Stimulated activated CD4-positive, alpha-beta T cell treated with anti-CD3 and anti-CD28 coated beads, Interleukin-15, amount 100 ng/mL, for 24 hours (primary cell): ENCODE measurements at places on chromosomes 11 and 22.

DNA sequence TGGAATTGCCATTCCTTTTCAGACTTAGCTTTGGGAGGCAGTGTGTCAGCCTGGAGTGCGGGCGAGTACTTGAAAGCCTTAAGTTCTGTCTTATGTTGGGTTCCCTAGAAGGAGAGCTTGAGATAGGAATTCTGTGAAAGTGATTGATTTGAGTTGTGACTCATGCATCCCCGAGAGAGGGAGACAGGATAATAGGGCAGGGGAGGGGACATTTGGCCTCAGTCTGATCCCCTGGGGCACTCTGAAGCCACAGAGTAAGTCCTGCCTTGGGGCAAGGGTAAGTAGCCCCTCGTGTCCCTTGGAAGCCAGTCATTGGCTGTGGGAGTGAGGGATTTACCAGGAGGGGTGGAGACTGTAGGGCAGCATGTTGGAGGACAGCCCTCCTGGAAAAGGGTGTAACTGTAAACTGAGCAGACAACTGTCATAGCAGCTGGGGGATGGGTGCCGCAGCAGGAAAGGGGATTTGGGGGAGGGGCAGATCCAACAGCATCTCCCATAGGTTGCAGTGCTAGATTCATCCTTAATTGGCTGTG, 44.0 kb downstream of the KIAA1671 start:
- no peak for DNase-seq

DNA sequence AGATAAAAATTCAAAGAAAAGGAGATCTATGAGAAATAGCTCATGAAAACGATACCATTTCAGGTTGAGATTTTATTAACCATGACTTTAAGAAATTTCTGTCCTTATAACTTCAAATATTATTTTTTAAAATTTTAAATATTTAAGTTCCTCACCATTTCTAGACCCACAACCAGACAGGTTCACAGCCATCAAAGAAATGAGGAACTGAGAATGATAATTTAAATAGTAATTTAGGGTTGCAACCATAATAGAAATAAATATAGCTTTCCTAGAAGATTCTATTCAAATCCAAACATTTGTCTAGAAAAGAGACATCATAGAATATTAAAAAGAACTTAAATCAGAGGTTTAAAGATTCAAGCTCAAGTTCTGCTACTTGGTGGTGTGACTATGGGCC, 5.9 kb upstream of the VWA5A start:
- no peak for DNase-seq

DNA sequence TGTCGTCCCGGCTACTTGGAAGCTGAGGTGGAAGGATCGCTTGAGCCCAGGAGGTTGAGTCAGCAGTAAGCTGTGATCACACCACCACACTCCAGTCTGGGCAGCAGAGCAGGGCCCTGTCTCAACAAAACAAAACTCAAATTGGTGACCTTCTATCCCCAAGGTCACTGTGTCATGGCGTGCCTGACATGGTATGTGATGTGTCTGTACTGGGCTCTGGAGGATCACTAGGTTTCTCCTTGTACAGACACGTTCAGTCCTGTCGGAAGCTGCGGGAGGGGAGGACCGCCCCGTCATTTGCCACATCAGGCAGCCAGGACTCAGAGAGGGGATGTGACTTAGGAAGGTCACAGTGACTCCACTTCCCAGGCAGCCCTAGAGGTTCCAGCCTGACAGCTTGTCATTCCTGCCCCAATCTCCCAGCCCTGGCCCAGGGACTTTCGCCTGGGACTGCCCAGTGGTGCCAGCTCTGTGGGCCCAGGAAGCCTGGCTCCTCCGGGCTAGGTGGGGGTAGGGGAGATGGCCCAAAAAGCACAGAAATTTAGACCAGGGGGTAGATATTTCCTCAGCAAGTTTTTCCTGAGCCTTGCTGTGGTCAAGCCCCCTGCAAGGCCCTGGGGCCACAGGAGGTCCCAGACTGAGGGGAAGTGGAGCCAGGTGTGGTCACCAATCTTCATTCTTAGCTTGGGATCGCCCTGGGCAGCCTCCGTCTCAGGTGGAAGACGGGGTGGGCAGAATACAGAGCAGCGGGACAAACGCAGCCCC, 53.2 kb downstream of the TRIOBP start:
- DNase-seq, result no peak

DNA sequence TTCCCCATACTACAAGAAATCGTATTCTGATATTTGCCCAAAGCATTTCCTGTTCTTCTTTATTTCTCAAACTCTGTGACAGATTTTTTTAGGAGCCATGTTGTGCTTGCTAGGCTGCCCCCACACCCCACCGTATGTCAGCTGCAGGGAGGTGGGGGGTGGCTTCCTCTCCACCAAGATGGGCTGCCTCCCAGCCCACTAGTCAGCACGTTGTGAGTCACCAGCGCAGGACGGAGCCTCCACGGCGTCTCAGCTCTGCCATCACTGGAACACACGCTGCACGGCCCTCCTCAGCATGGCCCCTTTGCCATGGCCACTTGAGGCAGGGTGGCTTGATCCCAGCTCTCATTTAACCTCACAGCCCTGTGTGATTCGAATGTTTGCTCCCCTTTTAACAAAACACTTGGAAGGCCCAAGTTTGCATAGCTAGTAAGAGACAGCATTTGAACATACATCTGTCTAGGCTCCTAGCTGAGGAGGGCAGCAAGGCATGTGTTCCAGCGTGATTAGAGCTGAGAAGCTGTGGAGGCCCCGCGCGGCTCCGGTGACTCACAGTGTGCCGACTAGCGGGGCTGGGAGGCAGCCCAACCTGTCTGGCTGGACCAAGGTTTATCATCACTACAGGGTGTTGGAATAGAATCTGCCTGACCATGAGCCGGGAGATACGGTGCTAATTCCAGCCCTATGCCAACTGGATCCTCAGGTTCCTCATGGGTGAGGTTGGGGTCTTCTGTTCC, 180.7 kb upstream of the NCAM1 start:
- DNase-seq, result no peak

DNA sequence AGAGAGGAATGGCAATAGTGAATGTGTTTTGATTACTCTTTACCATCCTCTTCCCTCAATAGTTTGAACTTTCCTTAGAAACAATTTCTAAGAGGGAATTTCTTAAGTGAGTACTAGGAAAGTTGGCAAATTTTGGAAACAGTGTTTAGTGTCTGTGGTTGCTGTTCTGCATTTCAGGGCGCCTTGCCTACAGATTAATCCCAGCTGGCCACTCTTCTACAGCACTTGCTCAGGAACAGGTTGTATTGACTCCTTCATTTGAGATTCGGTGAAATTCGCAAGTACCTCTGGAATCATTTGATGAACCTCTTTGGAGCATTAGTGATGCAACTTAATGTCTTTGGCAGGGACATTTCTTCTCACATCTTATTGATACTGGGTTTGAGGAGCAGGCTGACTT, 28.3 kb downstream of the JAM3 start:
- DNase-seq, result no peak

DNA sequence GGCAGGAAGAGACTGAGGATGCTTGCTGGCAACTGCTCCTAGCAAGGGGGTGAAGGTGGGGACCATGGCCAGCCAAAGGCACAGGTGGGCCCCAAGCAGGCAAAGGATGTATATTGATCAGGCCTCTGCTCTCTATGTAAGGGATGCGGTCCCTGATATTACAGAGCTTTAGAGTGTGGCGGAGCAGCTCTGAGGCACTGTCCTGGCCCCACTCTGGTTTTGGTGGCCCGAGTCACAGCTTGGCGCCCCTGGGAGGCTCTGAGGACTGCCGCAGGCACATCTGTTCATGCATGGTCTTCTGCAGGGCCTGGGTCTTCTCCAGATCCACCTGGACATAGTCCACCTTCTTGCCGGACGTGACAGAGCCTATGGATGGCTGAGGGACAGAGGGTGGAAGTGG, 45.5 kb downstream of the GAB4 start:
- DNase-seq, result no peak

- DNase-seq, result no peak
Observed at GRCh38 chr11:72007587-72007986, 8.9 kb downstream of the IL18BP start.

- DNase-seq, result no peak
Observed at GRCh38 chr11:60848714-60849151, 6.8 kb downstream of the CCDC86 start.

- no peak for DNase-seq
Observed at GRCh38 chr11:106468086-106468485, 390.6 kb downstream of the AASDHPPT start.

- no peak for DNase-seq
Observed at GRCh38 chr11:10379426-10379825, 74.6 kb downstream of the ADM start.

DNA sequence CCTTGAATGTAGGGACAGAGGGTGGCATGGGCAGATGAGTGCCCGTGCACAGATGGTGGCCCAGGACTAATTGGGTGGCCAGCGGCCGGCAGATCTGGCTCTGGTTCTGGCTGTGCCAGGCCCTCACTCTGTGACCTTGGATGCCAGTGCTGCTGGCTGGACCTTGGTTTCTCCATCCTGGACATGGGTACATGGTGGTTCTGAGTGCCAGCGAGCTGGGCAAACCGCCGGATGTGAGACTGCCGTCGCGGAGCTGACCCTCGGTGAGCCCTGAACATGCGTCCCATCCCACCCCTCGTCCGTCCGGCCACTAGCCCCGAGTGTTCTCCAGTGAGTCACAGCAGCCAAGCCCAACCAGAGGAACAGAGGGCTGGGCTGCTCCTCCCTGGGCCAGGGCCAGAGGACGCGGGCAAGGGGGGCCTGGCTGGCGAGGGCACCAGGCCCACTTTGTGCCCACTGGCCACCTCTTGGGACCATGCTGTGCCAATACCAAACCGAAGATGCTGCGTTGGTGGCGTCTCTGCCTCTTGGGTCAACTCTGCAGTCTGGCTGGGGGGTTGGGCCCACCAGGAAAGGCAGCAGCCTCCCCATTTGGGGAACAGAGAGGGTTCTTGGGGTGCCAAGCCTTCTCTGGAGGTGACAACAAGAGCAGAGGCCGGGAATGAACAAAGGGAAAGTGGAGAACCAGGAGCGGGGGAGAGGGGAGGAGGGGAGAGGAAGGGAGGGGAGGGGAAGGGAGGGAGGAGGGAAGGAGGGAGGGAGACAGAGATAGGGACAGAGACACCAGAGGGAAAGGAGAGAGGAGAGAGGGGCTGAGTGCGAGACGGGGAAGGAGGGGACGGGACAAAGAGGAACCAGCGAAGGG, 10.7 kb downstream of the LSP1 start:
- DNase-seq, result no peak

DNA sequence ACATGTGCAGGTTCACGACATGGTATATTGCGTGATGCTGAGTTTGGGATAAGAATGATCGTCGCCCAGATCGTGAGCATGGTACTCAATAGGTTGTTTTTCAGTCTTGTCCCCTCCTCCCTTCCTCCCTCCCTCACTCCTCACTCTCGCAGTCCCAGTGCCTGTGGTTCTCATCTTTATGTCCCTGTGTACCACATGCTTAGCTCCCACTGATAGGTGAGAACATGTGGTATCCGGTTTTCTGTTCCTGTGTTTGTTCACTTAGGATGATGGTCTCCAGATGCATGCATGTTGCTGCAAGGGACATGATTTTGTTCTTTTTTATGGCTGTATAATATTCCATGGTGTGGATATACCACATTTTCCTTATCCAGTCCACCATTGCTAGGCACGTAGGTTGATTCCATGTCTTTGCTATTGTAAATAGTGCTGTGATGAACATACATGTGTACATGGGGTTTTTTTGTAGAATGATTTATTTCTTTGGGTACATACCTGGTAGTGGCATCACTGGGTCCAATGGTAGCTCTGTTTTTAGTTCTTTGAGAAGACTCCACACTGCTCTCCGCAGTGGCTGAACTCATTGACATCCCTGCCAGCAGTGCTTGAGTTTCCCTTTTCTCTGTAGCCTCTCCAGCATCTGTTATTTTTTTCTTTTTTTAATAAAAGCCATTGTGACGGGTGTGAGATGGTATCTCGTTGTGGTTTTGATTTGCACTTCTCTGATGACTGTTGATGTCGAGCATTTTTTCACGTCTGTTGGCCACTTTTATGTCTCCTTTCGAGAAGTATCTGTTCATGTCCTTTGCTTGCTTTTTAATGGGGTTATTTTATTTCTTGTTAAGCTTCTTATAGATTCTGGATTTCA, 16.4 kb downstream of the ZBED4 start:
- DNase-seq, result no peak

GRCh38 chr11:65774525-65775306, 6.1 kb downstream of the AP5B1 start:
- DNase-seq, result no peak

- no peak for DNase-seq
Observed at GRCh38 chr11:2379466-2380174, 2.5 kb downstream of the CD81 start.

- DNase-seq, result no peak
Observed at GRCh38 chr11:85602526-85603213, 24.5 kb downstream of the DLG2 start.

- no peak for DNase-seq
Observed at GRCh38 chr22:23397008-23397612, 183.0 kb downstream of the IGLL1 start.

DNA sequence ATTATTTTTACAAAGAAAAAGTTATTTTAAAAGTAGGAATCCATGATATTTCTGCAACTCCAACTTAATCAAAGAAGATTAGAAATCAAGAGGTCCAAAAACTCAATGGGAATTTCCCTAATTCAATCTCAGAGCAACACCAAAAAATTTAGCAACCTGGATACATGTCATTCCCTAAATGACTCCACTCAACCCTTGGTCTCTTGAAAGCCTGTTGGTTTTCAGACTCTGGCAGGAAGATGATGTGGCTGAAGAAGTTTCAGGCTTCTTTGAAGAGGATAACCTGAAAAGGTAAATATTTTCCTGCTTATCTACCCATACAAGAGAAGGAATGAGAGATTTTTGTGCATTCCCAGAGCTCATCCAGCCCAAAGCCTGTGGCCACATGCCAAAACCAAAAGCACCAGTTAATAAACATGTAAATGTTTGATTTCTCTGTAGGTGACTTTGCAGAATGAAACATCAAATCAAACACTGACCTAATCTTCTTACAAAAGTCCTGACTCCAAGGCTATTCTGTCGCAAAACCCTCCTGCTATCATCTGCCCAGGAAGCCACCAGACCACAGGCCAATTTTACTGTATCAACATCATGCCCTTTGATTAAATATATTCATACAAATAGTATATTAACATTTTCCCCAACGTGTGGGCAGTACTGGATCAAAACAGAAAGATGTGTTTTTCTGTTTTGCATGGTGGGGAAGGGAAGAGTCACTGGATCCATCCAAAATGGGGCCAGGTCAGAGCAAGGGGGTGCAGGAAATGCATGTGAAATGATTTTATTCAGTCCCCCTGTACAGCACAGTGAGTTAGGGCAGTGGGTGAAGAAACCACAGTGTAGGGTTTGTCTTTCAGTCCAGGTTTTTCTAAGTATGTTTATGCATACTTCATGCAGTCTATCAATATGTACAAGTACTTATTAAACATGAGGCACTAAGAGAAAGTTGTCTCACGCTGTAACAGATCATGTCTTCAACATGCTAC, 38.8 kb downstream of the SMCO4 start:
- DNase-seq, result no peak

- DNase-seq, result peak; percentile 93
Observed at GRCh38 chr11:64246871-64247728, at the start of gene PPP1R14B. PPP1R14B (minus strand) TSS chr11:64246943; CDS start chr11:64246673, 270 bp downstream.

- no peak for DNase-seq
Observed at GRCh38 chr22:36358533-36359469, 29.0 kb downstream of the MYH9 start.

- no peak for DNase-seq
Observed at GRCh38 chr11:86484795-86485166, 110.1 kb downstream of the CCDC81 start.
